ENCODE measurements at places on chromosomes 1 and 21.

DNA sequence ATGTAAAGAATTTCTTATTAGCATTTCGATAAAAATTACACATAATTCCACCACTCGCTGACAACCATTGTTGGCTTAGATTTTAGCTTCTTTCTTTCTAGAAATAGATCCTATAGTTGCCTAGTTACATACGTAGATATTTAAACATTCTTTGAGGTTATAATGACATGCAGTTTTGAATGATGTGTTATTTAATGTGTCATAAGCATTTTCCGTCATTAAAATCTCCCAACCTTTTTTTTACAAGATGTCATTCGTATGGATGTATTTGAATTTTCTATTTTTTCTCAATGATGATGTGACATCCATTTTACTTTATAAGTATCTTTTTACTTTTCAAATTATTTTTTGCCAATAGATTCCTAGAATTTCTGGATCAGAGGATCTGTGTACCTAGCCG lies 44.7 kb downstream of the SLC37A1 start:
- DNase-seq, result no peak

- no peak for DNase-seq
These were observed 101.7 kb downstream of the NR5A2 start for GRCh38 chr1:200128944-200129879.

DNA sequence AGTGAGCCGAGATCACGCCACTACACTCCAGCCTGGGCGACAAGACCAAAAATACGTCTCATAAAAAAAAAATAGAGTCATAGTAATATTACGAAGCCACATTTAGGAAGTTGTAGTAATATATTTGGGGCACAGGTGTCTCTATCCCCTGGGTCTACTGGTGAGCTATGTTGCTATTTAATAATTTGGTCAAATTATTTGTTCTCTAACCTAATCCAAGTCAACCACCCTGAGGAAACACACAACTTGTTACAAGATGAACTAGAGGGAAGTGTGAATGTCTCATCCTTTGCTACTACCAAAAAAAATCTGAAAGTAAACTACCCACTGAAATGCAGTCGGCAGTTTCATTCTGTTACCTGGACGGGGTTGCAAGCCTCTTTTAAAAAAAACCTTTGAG lies 35.3 kb downstream of the RGS8 start:
- DNase-seq, result no peak

DNA sequence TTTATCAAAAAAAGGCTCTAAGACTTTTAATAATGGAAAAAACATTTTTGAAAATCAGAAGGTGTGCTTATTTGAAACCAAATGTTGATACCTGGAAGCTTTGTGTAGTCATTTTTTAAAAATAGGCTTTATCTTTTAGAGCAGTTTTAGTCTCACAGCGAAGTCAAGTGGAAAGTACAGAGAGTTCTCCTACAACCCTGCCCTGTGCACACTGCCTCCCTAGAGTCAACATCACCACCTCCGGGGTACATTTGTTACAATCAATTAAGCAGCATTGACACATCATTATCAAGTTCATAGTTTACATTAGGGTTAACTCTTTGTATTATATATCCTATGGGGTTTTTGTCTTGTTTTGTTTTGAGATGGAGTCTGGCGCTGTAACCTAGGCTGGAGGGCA lies 10.7 kb upstream of the ERO1B start:
- DNase-seq, result no peak

GRCh38 chr1:166638137-166638536 lies 201.1 kb upstream of the POGK start:
- no peak for DNase-seq

Data from left hindlimb (tissue), 1 donor.